Spleen (tissue), 13 donors: ENCODE measurements at places on chromosomes 7 and 10.
A peak's percentile ranks its signal among the peaks of the same experiment; 100 is the strongest.

DNA sequence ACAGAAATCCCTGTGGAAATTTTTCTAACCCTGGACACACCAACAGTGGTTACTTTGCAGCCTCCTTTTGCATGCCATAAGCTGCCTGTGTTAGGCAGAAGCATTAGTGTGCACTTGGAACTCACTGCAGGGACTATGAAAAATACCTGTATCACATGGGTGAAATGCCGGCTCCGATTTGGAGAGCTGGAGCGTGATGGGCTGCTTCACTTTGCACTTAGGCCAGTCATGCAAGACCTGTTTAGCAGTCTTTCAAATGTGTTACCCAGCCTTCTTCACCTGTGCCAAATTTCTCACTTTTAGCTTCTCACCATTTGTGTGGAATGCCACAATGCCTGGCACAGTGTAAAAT, 11.3 kb downstream of the NCOA4 start:
- DNase-seq: no peak

DNA sequence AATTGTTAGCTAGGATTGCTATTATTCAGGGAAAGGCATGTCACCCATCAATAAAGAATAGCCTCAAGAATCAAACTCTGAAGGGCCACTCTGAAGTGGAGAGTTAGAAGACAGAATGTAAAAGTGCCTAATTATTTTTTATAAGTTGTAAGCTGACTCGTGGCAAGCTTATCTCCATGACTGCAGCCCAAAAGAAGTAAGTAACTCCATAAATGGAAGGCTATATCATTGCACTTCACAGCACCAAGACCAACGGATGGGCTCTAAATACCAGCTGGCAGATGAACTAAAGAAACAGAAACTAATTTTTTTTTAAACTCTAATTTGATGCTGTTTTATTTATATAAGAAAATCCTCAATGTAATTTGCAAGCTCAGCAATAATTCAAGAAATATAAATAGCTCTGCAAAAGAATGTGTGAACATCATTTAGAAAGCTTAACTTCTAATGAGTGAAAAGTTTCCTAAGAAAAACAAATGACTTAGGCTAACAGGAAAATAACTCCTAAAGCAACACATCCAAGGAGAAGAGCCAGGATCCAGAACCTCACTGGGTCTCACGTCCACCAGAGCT, 165.5 kb downstream of the SNX13 start:
- no peak for DNase-seq

- DNase-seq: peak; percentile 88
Observed at GRCh38 chr10:30456266-30456665, 22.3 kb downstream of the MAP3K8 start.

GRCh38 chr10:44300666-44301649, 83.9 kb downstream of the CXCL12 start:
- DNase-seq: no peak

DNA sequence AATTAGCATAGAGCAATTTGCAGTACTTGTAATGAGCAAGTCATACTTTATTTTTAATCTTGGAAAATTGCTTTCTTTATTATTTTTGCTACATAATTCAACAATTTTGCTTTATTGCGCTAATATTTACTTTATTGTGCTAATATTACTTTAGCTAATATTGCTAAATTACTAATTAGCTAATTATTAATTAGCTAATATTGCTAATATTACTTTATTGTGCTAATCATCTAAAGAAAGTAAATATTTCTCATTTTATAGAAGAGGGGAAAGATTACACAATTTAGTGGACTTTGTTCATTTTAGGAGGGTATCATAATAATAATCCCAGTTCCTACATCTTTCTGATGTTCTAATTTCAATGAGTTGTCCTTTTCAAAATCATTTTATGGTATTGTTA, 61.2 kb downstream of the RUNDC3B start:
- no peak for DNase-seq

GRCh38 chr10:22629126-22629525, 85.3 kb downstream of the PIP4K2A start:
- no peak for DNase-seq

GRCh38 chr10:96370584-96371157, 11.9 kb upstream of the OPALIN start:
- DNase-seq: no peak

- peak; percentile 54 for DNase-seq
Observed at GRCh38 chr10:84593506-84593905, 265.1 kb downstream of the CCSER2 start.

- no peak for DNase-seq
Observed at GRCh38 chr10:70690589-70690988, 18.3 kb downstream of the ADAMTS14 start.
